ENCODE measurements at places on chromosomes 11 and 22. TPM values are rescaled to one million over a fixed set of nuclear protein-coding genes. Genes with fewer than 3 reads are reported as not detected.
A peak's percentile ranks its signal among the peaks of the same experiment; 100 is the strongest.

MPPED2 gene
- total RNA-seq, result 0.74 TPM

- no peak for DNase-seq
Observed at GRCh38 chr11:2838091-2838490, 47.5 kb downstream of the CDKN1C start.

ZNRF3 gene
- total RNA-seq, result 2.8 TPM

- no peak for DNase-seq
Observed at GRCh38 chr11:534396-535209, 773 bp downstream of the HRAS start.

DNA sequence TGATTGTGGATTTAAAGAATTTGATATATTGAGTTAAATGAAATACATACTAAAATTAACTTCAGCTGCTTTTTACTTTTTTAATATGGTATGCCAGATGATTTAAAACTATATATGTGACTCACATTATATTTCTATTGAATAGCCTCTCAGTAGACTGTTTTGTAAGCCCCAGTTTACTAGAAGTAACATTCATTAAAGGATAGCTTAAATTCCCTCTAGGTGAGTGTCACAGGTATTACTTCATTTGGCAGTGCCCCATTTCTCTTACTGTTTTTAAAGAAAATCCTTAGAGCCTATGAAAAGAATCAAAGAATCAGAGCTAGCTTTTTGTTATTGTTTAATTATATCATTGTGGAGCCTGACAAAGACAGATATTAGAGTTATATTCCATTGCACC is 48.6 kb downstream of the ZC3H12C start:
- no peak for DNase-seq

- DNase-seq, result peak; percentile 80
Observed at GRCh38 chr22:30806391-30806861, 111.8 kb downstream of the OSBP2 start.

GRCh38 chr11:66692871-66693331 is 15.2 kb upstream of the RBM4B start:
- no peak for DNase-seq

DNA sequence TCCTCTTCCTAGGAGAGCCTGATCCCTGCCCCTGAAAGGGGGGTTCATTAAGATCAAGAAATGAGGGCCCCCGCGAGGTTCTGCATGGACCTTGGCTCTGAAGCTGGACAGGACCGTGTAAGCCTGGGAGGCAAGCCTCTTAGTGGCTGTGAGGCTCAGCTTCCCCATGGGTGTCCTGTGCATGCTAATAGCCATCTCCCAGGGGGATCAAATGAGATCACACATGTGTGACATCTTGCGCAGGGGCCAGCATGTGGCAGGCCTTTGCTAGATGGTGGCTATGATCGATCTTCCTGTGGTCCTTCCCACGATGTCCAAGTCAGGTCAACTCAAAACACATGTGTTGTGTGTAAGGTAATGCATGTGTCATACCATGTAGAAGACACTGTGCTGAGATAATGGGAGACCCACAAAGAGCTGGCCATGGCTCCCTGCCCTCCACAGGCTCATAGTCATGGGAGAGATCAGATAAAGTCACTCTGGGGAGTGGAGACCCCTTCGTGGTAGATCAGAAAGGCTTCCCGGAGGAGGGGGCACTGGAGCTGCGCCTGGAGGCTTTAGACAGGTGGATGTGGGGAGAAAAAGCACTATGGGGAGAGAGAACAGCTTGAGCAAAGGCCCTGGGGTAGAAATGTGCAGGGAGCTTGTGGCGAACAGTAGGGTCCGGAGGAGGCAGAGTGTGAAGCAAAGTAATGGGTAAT is 3.7 kb downstream of the RAC2 start:
- no peak for DNase-seq

DNA sequence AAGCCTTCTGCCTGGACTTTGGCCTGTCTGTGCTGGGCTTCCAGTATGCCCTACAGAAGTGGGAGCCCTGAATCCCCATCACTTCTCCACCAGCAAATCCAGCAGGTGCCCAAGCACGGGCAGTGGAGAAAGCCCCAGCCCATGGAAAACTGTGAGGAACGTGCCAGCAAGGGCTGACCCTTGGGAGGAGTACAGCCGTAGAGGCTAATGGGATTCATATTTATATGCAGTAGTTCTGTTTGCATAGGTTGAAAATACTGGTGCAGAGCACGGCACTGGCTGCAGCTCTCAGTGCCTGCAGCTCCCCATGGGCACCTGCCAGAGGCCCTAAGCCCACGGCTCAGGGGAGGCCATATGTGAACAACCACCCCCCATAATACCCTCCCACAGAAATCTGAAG is 10.1 kb downstream of the NAGA start:
- DNase-seq, result no peak

GRCh38 chr22:43446916-43447315 is 35.1 kb downstream of the MPPED1 start:
- peak; percentile 39 for DNase-seq

Measured in Daoy (cell line).